Body of pancreas (tissue), 4 donors: ENCODE measurements at places on chromosomes 13 and 19. TPM values are rescaled to one million over a fixed set of nuclear protein-coding genes. Genes with fewer than 3 reads are reported as not detected.
A peak's percentile ranks its signal among the peaks of the same experiment; 100 is the strongest.

DNA sequence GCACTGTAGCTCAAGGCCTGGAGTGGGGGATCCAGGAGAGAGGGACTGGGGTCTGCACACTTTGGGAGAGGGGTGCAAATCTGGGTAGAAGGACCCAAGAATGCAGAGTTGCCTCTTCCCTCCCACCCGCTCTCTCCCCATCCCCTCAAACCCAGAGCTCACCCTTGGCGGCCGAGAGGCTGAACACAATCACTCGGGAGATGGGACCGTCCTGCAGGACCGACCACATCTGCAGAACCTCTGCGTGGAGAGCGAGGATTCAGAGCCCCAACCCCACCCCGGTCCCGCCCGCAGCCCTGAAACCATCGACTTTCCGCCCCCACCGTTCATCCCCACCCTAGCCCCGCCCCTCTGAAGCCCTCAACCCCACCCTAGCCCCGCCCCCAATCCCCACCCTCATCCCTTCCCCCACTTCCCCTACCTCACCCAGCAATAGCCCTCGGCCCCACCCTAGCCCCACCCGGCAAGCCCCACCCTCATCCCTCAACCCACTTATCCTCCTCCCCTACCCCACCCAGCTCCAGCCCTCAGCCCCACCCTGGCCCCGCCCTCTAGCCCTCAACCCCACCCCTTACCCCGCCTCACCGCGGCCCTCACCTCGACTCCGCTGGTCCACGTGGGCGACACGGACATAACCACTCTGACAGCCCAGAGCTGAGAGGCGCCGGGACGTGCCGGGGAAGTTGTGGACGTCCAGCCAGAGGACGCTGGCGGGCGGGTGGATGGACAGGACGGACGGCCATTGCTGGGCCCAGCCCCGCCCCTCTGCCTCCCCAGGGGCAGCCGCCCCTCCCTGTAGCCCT is 4.1 kb downstream of the KPTN start:
- no peak for DNase-seq

DNA sequence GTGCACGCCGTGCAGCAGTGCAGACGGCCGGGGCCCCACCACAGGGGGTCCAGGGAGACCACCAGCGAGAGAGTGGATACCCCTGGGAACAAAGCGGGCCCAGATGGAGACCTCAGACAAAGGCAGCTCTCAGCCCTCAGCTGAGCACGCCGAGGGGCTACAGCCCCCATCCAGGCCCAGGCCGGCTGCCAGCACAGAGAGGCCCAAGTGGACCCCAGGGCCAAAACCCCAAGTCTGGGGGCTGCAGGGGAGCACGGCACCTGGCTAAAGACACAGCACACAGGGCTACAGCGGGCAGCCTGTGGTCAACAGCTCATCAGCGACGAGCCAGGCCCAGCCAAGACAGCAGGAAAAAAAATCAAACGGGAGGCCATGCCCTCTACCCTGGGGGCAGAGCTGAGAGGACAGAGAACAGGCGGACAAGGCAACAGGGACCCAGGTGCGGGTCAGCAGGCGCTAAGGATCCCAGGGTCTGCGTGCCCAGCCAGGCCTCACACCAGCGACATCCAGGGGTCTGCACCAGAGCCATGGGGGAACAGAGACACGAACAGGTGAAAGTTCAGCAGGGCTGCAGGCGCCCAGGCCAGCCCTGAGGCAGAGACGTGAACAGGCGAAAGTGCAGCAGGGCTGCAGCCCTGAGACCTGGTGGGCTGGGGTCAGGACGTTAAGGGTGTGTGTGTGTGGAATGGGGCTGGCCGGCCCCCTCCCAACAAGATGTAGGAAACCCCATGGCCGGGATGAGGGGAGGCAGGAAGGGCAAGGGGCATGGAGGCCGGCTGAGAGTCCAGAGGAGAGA is 34.3 kb downstream of the RASA3 start:
- peak; percentile 4 for DNase-seq

The CPT1C gene
- 0.66 TPM for total RNA-seq

DNA sequence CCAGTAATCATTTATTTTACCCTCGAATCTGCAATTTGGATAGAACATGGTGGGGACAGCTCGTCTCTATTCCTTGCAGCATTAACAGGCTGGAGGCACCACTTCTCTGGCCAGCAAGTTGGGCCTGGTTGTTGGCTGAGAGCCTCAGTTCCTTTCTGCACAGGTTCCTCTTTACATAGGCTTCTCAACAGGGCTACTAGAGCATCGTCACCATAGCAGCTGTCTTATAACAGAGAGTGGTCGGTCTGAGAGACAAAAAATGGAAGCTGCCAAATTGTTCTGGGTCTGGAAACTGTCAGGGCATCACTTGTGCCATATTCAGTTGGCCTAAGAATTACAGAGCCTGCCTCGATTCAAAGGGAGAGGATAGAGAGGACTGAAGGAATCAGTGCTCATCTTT is 86.7 kb downstream of the DNAJC15 start:
- no peak for DNase-seq

The MADCAM1 gene
- 3.6 TPM for total RNA-seq

The CEACAM19 gene
- 5.3 TPM for total RNA-seq

GRCh38 chr19:455851-456546 is 4.8 kb downstream of the SHC2 start:
- DNase-seq = no peak
